Activated CD4-positive, alpha-beta memory T cell treated with anti-CD3 and anti-CD28 coated beads for 36 hours (primary cell): ENCODE measurements at places on chromosomes 6 and 20. TPM values are rescaled to one million over a fixed set of nuclear protein-coding genes. Genes with fewer than 3 reads are reported as not detected.

The MYLK4 gene
- total RNA-seq: 0.07 TPM

The CLPSL2 gene
- total RNA-seq: not detected

The TGM3 gene
- total RNA-seq: not detected

The HDGFL1 gene
- total RNA-seq: not detected

The ERVFRD-1 gene
- total RNA-seq: not detected

The DEFB116 gene
- total RNA-seq: not detected

The C6orf47 gene
- total RNA-seq: 16.9 TPM

The TSBP1 gene
- total RNA-seq: not detected

The MICA gene
- 7.1 TPM for total RNA-seq

The RIN2 gene
- total RNA-seq: not detected

The MLN gene
- total RNA-seq: not detected

The FAM209B gene
- 0.63 TPM for total RNA-seq

The ISM1 gene
- 0.36 TPM for total RNA-seq

The SNPH gene
- 3.4 TPM for total RNA-seq

The JAG1 gene
- total RNA-seq: 0.15 TPM

The KAT14 gene
- total RNA-seq: 14.2 TPM

The BAG2 gene
- total RNA-seq: 7.2 TPM

The APOBEC2 gene
- not detected for total RNA-seq

The PPP1R3D gene
- total RNA-seq: 5.7 TPM

The SNX21 gene
- 2.2 TPM for total RNA-seq

The IPCEF1 gene
- 14.2 TPM for total RNA-seq

The PERP gene
- 8.8 TPM for total RNA-seq

The F13A1 gene
- not detected for total RNA-seq
